ENCODE measurements at places on chromosomes 4 and X. TPM values are rescaled to one million over a fixed set of nuclear protein-coding genes. Genes with fewer than 3 reads are reported as not detected.
A peak's percentile ranks its signal among the peaks of the same experiment; 100 is the strongest.

DNA sequence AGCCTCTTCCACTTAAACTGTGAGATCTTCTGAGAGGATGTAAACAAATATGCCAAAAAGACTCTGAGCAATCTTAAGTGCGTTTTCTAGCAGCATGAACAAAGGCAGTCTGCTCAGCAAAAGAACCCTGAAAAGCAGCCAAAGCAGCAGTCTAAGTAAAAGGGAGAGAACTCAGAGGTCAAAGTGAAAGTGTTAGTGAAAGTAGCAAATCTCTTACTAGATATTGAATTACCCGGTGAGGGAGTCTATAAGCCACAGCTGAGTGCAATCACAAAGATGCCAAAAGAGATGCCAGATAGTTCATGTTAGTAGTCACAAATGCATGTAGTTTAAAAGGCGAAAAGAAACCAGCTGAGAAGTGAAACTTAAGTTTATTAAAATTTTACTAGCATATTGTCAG lies 7.9 kb upstream of the GNRHR start:
- H3K27ac ChIP-seq, result no peak overlapping the region
- H3K4me1 ChIP-seq, result no peaks in the 10 kb centered on the region
- no peaks in the 10 kb centered on the region for H3K27me3 ChIP-seq
- no peak overlapping the region for H3K4me3 ChIP-seq
- no peak for DNase-seq

GRCh38 chrX:116317409-116317808 lies 119.0 kb upstream of the SLC6A14 start:
- H3K27ac ChIP-seq, result no peak overlapping the region
- no peak overlapping the region for H3K4me3 ChIP-seq
- DNase-seq, result peak; percentile 37
- no peaks in the 10 kb centered on the region for H3K4me1 ChIP-seq

DNA sequence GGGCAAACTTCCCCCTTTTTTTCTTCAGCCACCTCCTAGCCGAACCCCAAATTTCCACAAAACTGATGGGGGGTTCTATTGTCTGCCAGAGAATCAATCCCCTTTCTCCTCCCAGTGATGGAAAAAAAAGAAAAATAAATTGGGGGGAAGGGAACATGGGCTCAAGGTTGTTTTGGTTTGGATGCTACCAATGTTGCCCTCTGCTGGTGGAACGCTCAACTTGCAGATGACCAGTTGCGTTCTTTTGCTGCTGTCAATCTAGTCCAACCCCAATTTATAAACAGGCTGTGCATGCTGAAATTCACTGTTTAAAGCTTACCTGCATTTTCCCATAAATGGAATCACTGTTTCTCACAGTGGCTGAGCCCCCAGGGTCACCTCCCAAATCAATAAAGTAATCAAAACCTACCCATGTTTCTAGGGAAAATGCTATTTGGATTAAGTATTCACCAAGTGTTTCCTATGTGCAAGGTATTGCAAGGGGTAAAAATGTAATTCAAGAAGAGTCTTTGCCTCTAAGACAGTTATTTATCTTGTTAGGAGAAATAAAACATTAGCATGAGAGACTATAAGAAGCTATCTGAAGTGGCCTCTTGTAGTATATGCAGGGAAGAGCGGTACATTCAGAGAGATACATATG lies 116.7 kb upstream of the TMEM164 start:
- H3K4me3 ChIP-seq, result no peak overlapping the region
- H3K27me3 ChIP-seq, result no peaks in the 10 kb centered on the region
- no peaks in the 10 kb centered on the region for H3K36me3 ChIP-seq
- no peak overlapping the region for H3K27ac ChIP-seq

DNA sequence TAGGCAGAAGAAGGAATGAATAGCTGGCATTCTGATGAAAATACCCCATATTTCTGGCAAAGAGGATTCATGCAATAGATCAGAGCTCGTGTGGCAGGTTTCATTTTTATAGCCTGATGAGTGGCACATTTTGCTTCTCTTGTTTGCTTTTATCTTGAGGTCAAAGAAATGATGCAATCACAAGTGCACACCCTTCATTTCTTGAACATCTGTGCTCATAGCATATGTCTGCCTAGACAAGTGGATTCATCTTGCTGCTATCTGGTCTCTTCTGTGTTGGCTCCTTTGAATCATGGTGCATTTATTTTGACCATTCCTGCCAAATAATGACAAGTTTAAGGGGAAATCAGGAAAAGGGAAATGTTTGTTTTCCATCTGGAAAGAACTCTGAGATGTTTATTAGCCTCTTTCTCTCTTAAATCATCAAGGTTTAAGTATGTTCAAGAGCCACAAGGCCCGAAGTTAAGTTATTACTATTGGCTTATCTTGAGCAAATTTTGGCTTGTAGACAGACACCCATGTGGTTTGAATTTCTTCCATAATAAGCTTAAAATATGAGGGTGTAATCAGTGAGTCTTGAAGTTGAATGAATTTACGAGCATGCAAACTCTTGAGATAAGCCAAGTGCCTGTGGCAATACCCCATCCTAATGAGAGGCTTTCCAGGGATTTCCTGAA lies 59.3 kb upstream of the HS3ST1 start:
- peaks cover 17% of the 10 kb centered on the region for H3K4me1 ChIP-seq
- no peaks in the 10 kb centered on the region for H3K36me3 ChIP-seq
- H3K27ac ChIP-seq, result no peak overlapping the region

DNA sequence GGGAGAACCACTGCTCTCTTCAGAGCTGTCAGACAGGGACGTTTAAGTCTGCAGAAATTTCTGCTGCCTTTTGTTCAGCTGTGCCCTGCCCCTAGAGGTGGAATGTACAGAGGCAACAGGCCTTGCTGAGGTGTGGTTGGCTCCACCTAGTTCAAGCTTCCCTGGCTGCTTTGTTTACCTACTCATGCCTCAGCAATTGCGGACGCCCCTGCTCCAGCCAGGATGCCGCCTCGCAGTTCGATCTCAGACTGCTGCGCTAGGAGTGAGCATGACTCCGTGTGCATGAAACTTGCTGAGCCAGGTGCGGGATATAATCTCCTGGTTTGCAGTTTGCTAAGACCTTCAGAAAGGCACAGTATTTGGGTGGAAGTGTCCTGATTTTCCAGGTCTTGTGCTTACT lies 70.9 kb downstream of the MAGEB5 start:
- no peak overlapping the region for H3K4me3 ChIP-seq
- H3K4me1 ChIP-seq, result no peaks in the 10 kb centered on the region
- H3K27ac ChIP-seq, result no peak overlapping the region
- H3K36me3 ChIP-seq, result no peaks in the 10 kb centered on the region
- H3K27me3 ChIP-seq, result no peaks in the 10 kb centered on the region

GRCh38 chr4:20576861-20577260 lies 123.4 kb upstream of the PACRGL start:
- no peaks in the 10 kb centered on the region for H3K36me3 ChIP-seq
- H3K27ac ChIP-seq, result no peak overlapping the region
- DNase-seq, result no peak
- H3K27me3 ChIP-seq, result no peaks in the 10 kb centered on the region
- H3K4me1 ChIP-seq, result no peaks in the 10 kb centered on the region

DNA sequence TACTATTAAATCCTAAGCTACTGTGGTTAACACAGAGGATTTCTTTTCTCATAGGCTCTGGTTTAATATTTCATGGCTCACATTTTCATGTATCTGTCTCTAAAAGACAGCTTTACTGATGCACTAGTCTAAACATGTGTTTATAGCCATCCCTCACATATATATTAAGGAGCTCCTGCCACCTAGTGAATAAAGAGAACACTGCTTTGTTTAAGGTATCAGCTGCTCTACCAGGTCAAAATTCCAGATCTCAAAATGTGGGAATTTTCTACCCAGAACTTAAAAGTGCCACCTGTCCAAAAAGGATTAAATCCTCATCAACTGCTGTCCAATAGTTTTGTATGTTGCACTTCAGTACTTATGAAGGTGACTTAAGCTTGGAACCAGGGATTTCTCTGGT lies 188.5 kb upstream of the TEX13C start:
- no peaks in the 10 kb centered on the region for H3K27me3 ChIP-seq
- no peaks in the 10 kb centered on the region for H3K4me1 ChIP-seq
- H3K36me3 ChIP-seq, result no peaks in the 10 kb centered on the region
- DNase-seq, result peak; percentile 4

DNA sequence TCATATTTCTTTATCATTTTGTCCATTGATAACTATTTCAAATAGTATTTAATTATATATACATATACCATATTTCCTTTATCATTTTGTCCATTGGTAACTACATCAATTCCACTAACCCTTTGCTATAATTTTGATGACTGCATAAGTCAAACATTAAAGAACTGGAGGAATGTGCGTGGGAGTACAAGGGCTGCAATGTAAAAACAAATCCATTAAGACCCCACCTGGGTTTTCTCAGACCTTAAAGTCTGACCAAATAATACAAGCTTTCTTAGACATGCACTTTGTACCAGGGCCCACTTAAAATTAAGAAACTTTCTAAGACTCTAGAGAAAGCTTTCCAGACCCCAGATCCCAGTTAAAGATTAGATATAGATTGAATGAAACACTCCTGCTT lies 1622.4 kb upstream of the PCDH10 start:
- no peak overlapping the region for H3K27ac ChIP-seq
- H3K36me3 ChIP-seq, result no peaks in the 10 kb centered on the region
- no peak for DNase-seq
- H3K4me1 ChIP-seq, result no peaks in the 10 kb centered on the region

- H3K4me1 ChIP-seq, result no peaks in the 10 kb centered on the region
- no peak overlapping the region for H3K4me3 ChIP-seq
- no peak overlapping the region for H3K27ac ChIP-seq
- H3K27me3 ChIP-seq, result no peaks in the 10 kb centered on the region
- no peaks in the 10 kb centered on the region for H3K36me3 ChIP-seq
- no peak for DNase-seq
These were observed 307.6 kb upstream of the CTSO start for GRCh38 chr4:156261230-156261629.

- H3K27me3 ChIP-seq, result no peaks in the 10 kb centered on the region
- H3K27ac ChIP-seq, result no peak overlapping the region
These were observed 13.3 kb downstream of the ADRA2C start for GRCh38 chr4:3779509-3779908.

DNA sequence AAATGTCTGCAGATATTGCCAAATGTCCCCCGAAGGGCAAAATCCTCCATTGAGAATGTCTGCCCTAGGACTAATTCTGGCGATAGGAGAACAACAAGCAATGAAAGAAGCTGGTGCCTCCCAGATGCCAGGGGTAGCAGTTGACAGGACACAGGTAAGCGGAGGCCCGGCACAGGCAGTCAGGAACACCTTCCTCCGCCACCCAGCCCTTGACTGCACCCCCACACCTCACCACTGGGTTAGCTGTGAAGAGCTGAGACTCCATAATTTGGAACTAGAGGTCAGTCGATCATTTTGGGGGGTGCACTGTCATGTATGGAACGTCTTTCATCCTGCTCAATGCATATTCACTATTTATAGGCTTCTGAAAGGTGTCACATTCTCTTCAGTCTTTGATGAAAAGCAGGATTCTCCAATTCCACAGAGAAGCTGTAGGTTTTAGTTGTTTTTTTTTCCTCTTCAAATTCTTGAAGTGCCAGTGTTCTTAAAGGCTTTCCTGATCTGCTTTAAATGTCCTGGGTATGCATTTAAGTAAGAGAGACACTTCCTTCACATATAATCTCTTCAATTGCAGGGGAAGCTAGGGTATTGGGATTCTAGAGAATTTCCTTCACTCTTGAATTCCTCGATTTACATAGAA lies 111.6 kb upstream of the ZFP42 start:
- no peaks in the 10 kb centered on the region for H3K4me1 ChIP-seq
- DNase-seq, result no peak
- H3K27me3 ChIP-seq, result no peaks in the 10 kb centered on the region
- no peak overlapping the region for H3K4me3 ChIP-seq
- no peaks in the 10 kb centered on the region for H3K36me3 ChIP-seq
- H3K27ac ChIP-seq, result no peak overlapping the region

GRCh38 chr4:39846705-39847104 lies 131.0 kb downstream of the PDS5A start:
- no peak for DNase-seq
- H3K4me3 ChIP-seq, result no peak overlapping the region
- no peaks in the 10 kb centered on the region for H3K27me3 ChIP-seq
- peaks cover 7% of the 10 kb centered on the region for H3K4me1 ChIP-seq

GRCh38 chrX:119410027-119410819 lies 11.1 kb downstream of the SLC25A43 start:
- no peaks in the 10 kb centered on the region for H3K4me1 ChIP-seq
- no peak overlapping the region for H3K4me3 ChIP-seq
- H3K36me3 ChIP-seq, result no peaks in the 10 kb centered on the region
- peak overlapping the region; percentile 73 for H3K27ac ChIP-seq
- no peaks in the 10 kb centered on the region for H3K27me3 ChIP-seq

DNA sequence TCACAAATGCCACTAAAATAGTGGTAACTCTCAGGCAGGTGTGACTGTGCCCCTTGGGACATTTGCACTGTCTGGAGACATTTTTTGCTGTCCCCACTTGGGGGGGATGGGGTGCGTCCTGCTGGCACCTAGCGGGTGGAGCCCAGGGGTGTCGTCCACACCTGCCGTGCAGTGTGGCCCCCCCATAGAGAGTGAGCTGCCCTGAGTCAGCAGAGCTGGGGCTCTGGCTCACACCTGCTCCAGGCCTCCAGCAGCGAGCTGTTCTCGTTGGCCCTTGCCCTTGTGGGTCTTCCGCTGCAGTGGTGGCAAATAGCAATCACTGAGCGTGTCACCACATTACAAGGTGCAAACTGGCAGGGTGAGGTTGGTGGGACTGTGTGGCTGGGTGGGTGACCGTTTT lies 64.6 kb downstream of the CLDN34 start:
- DNase-seq, result no peak
- H3K27ac ChIP-seq, result no peak overlapping the region
- H3K4me3 ChIP-seq, result no peak overlapping the region
- no peaks in the 10 kb centered on the region for H3K27me3 ChIP-seq

- H3K4me1 ChIP-seq, result peaks cover 5% of the 10 kb centered on the region
- peak; percentile 30 for DNase-seq
- peaks cover 6% of the 10 kb centered on the region for H3K36me3 ChIP-seq
- no peak overlapping the region for H3K4me3 ChIP-seq
- H3K27ac ChIP-seq, result peak overlapping the region; percentile 15
These were observed 89.7 kb upstream of the CBR4 start for GRCh38 chr4:169099771-169100180.

GRCh38 chr4:118254368-118254767 lies 98.4 kb downstream of the PRSS12 start:
- H3K4me1 ChIP-seq, result no peaks in the 10 kb centered on the region
- DNase-seq, result no peak
- H3K27me3 ChIP-seq, result no peaks in the 10 kb centered on the region
- H3K27ac ChIP-seq, result no peak overlapping the region
- H3K4me3 ChIP-seq, result no peak overlapping the region

DNA sequence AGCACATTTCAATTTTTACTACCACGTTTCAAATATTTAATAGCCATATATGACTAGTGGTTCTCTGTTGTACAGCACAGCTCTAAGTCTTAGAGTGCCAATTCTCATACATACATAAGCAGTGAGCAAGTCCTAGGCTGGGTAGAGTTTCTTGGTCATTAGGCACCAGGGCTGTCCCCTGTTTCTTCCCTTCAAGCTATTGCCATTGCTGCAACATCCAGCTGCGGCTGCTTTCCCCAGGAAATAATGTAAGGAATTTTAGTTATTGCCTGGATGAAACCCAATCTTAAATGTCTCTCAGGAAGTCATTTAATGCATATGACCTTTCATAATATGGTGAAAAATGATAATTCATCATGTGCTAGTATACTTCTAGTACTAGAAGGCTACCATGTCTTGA lies 74.1 kb upstream of the PPP3CA start:
- no peaks in the 10 kb centered on the region for H3K4me1 ChIP-seq
- no peaks in the 10 kb centered on the region for H3K36me3 ChIP-seq
- no peak for DNase-seq
- no peak overlapping the region for H3K4me3 ChIP-seq
- no peaks in the 10 kb centered on the region for H3K27me3 ChIP-seq
- no peak overlapping the region for H3K27ac ChIP-seq

Gene AP1AR
- 48.1 TPM for total RNA-seq

Gene COX7B2
- not detected for total RNA-seq

Gene JCHAIN
- total RNA-seq, result 0.44 TPM

Gene CT45A6
- total RNA-seq, result not detected

Gene BCORL1
- 3.0 TPM for total RNA-seq

Gene TRPC3
- 2.2 TPM for total RNA-seq

Gene TLR8
- 0.08 TPM for total RNA-seq
